ENCODE measurements at places on chromosomes 16 and 17.

DNA sequence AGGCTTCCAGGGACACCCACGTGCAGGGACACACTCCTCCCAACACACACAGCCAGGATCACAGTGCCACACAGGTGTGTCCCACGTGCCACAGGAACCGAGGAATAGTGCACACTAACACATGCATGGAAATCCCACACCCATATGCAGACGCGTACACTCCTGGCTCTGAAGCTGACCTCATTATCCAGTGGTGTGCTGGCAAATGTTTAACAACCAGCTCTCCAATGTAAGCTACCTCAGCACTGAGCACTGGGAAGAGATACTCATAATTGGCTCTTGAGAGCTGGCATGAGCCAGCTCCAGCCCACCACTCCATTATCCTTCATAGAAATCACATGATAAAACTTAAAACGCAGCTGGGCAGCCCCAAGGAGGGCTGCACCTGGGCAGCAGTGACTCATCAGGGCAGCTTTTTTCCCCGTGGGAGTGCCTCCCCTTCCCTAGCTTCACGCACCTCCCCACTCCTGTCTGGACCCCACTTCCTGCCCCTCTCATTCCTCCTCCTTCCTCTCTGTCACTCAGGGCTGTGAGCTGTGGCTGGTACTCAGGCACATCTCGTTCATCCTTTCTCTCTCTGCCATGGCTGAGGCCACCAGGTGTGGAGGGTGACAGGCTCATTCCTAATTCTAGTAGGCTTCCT, 14.9 kb upstream of the TBX21 start:
- no peak for DNase-seq

- no peak for DNase-seq
Measured at GRCh38 chr16:59385959-59386358, 651.8 kb upstream of the GOT2 start.

DNA sequence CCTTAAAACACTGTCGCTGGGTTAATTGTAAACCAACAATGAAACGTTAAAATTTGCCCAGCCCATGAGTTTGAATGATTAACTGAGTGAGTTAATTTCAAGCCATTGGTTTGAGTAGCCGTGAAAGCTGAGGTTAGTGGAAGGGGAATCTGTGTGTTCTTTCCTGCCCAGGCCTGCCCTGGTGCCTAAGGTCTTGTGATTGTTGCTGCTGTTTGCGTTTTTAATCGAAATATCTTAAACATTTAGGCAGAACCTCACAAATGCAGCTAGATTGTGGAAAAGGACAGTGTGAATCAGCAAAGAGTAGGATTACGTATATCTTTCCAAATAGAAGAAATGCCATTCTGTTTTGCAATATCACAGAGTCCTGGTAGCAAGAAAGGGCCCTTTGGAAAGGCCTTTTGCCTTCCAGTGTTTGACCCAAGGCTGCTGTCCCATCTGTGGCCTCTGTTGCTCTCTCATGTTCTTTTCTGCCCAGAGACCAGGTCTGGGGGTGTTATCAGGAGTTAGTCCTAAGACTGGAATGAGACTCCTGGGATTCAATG, 113.8 kb downstream of the MSI2 start:
- no peak for DNase-seq

- no peak for DNase-seq
Measured at GRCh38 chr17:71417142-71417541, 703.7 kb upstream of the SOX9 start.

DNA sequence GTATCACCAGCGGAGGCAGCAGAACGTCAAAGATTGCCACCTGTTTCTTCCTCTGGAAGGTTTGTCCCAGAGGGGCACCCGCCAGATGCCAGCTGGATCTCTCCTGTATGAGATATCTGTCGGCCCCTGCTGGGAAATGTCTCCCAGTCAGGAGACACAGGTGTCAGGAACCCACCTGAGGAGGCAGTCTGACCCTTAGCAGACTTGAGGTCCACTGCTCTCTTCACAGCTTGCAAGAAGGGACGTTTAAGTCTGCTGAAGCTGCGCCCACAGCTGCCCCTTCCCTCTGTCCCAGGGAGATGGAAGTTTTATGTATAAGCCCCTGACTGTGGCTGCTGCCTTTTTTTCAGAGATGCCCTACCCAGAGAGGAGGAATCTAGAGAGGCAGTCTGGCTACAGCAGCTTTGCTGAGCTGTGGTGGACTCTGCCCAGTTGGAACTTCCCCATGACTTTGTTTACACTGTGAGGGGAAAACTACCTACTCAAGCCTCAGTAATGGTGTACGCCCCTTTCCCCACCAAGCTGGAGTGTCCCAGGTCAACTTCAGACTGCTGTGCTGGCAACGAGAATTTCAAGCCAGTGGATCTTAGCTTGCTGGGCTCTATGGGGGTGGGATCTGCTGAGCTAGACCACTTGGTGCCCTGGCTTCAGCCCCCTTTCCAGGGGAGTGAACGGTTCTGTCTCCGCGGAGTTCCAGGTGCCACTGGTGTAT, 92.9 kb downstream of the PHKB start:
- no peak for DNase-seq

GRCh38 chr17:44309472-44309871, 1.1 kb downstream of the RUNDC3A start:
- DNase-seq, result no peak

- no peak for DNase-seq
Measured at GRCh38 chr17:64223931-64224629, 39.0 kb downstream of the TEX2 start.

DNA sequence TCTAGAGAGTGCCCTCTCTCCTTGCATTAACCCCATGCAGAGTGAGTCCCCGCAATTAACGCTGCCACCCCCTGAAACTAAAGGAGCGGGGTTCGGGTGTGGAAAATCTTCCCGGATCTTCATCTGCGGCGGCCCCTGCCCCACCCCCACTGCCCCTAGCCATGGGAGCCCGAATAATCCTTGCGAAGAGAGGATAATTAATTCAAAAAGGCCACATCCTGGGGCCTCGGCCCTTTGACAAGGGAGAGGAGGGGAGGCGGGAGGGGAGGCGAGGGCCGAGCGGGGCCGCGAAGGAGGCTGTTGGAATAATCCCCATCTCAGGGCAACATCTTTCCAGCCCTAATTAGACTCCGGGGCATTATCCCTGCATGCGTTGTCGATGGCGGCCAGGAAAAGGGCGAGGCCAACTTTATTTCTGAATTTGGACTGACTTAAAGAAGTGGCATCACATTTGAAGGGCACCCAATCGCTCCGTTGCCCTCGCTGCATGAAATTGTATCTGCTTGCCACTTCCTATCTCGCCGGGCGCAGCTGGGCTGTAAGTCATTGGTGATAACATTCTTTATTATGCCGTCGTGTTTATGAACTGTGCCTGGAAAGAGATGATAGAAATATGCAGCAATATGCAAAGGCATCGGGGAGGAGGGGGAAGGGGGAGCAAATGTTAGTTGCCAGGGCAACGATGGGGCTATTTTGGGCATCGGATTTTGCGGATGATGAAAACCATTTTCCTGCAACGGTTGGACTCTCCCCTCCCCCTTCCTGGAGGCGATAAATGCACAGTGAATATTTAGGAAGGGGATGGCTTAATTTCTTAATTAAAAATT, 387.1 kb upstream of the TNRC6C start:
- DNase-seq, result no peak

- no peak for DNase-seq
Measured at GRCh38 chr16:4689864-4690704, 3.3 kb upstream of the NUDT16L1 start.

GRCh38 chr17:7184091-7184488, 4.9 kb upstream of the ASGR1 start:
- no peak for DNase-seq

DNA sequence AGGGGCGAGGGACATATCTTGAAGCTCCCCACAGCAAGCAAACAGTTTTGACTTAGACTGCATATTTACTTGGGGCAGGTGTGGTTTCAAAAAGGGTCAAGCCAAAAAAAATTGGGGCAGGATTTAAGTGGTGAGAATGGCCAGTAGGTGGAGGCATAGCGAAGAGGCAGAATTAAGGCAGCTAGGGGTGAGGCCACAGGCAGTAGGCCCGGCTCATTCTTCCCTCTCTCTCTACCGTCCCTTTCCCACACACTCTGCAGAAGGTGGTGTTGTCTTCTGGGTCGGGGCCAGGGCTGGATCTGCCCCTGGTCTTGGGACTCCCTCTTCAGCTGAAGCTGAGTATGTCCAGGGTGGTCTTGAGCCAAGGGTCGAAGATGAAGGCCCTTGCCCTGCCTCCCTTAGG, 2.6 kb downstream of the SHBG start:
- DNase-seq, result no peak

DNA sequence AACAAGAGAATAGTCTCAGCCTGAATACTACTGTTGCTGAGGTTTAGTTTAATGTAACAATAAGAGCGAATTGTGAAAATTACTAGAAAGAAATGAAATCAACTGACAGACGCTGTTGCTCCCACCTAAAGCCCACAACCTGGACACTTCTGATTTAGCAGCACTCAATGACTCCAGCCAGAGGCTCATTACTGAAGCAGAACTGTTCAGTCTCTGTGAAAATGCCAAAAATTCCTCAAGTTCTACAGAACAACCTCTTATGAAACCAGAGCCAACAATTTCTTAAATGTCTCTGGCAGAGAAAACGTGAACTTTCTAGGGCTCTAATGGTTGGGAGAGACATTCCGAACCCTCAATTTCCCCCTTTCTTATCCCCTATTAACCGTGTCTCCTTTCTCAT, 9.9 kb downstream of the PSME3IP1 start:
- DNase-seq, result no peak

DNA sequence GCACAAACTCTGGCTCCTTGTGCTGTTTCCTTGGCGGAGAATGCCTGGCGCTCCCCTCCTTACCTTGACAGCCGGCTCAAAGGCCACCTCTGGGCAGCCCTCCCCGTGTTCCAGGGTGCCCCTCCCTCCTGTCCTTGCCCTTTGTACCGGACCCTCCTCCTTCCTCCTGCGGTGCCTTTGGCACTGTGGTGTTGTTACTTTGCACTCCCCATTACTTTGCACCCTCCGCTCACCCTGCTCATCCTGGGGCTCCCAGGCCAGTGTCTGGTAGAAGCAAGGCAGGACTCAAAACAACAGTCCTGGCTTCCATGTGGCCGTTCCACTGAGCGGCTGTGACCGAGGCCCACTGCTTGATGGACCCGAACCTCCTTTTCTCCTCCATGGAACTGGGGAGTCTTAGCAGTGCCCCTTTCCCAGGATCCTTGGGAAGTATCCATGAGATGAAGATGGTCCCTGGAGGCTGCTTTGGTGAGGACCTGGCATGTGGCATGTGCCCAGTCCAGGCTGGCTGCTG, 147.8 kb downstream of the CMIP start:
- DNase-seq, result no peak

DNA sequence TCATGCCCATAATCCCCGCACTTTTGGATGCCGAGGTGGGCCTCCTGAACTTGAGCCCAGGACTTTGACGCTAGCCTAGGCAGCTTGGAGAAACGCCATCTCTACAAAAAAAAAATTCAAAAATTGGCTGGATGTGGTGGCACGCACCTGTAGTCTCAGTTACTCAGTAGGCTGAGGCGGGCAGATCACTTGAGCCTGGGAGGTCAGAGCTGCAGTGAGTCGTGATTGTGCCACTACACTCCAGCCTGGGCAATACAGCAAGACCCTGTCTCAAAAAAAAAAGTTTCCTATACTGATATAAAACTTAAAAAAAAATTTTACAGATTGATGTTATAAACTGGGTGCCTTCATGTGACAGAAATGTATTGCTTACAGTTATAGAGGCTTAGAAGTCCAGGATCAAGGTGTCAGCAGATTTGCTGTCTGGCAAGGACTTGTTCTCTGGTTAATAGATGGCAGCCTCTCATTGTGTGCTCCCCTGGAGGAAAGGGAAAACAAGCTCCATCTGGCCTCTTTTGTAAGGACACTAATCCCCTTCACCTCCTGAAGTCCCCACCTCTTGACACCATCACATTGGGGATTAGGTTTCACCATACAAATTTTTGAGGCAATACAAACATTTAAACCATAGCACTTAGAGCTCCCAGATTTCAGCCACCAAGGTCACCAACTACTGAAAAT, 8.5 kb upstream of the CES3 start:
- no peak for DNase-seq

GRCh38 chr16:1745900-1746692, 25.2 kb downstream of the NME3 start:
- DNase-seq, result no peak

GRCh38 chr16:4172070-4172469, 55.8 kb upstream of the ADCY9 start:
- no peak for DNase-seq

DNA sequence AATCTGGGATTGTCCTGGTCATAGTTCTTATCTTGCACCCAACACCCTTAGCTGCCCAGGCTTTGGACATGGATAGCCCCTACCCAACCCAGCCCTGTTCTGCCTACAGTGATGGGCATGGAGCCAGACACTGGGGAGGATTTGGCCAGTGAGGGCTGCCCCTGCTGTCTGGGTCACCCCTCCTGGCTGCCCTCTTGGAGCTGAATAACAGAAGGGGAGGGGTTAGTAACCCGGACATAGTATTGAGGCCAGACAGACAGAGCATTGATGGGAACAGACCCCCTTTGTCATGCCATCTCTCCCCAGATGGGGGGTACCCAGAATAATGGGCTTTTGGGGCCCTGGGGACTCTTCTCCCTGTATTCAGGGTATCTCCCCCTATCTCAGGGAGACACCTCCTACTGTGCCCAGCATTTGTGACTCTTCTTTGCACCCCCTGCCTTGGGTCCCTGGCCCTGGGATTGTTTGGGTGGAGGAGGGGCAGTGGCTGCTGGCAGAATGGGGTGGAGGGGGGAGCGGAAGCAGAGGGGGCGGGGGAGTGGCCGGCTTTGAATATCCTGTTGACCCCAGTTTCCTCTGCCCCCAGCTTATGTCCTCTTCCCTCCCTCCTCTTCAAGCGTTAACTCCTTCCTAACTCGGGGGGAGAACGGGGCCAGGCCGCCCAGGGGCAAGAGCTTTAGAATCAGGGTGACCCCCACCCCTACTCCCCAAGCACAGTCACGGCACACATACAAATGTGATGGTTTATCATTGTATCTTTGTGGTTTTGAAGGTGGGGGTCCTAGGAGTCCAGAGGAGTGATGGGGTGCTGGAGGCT, 17.0 kb downstream of the GJD3 start:
- DNase-seq, result no peak

DNA sequence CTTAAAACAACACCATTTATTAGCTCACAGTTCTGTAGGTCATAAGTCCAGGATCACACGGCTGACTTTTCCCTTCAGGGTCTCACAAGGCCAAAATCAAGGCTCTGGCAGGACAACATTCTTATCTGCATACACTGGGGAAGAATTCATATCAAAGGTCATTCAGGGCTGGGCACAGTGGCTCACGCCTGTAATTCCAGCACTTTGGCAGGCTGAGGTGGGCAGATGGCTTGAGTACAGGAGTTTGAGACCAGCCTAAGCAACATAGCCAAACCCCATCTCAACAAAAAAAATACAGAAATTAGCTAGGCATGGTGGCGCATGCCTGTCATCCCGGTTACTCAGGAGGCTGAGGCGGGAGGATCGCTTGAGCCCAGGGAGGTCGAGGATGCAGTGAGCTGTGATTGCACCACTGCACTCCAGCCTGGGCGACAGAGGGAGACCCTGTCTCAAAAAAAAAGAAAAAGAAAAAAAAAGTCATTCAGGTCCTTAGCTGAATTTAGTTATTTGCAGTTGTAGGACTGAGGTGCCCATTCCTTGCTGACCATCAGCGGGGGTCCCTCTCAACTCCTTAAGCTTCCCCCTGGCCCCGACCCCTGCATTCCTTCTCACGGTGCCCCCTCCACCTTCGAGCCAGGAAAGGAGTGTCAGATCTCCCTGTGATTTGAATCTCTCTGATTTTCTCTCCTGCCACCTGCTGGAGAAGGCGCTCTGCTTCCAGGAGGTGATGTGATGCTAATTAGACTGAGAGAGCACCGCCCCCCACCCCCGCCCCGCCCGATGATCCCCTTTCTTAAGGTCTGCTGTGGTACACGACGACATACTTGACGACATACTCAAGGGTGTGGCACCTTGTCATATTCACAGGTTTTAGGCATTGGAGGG, 91.8 kb upstream of the CLEC18A start:
- no peak for DNase-seq

- no peak for DNase-seq
Measured at GRCh38 chr16:66562409-66562808, 3.8 kb upstream of the CMTM1 start.

Measured in T-helper 22 cell (primary cell).